Activated CD4-positive, alpha-beta memory T cell treated with anti-CD3 and anti-CD28 coated beads for 36 hours (primary cell): ENCODE measurements at places on chromosomes 2 and 18. TPM values are rescaled to one million over a fixed set of nuclear protein-coding genes. Genes with fewer than 3 reads are reported as not detected.
A peak's percentile ranks its signal among the peaks of the same experiment; 100 is the strongest.

GRCh38 chr2:203578759-203579643 lies 43.9 kb upstream of the RAPH1 start:
- peak; percentile 72 for DNase-seq

DNA sequence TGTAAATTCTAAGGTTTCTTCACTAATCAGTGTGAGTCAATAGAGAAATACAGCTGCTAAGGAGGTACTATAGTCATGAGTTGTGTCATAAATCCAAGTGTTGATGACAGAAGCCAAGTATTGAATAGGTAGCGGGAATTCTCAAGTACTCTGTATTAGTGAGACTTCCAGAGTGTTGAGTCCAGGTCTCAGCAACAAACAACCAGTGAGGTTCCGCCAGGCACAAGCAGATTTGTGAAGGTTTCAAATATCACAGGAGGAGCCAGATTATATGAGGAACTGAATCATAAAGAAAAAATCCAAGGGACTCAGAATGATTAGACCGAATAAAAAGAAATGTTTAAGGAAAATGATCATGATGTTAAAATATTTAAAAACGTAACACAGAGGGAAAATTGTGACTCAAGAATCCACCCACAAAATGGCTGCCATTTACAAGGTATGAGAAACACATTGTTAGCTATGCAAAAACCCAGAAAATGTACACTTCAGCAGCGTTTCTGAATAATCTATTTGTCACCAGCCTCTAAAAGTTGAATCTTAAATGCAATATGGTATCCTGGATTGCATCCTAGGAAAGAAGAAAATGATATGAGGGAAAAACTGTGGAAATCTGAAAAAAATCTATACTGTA lies 27.3 kb upstream of the EVA1A start:
- DNase-seq = no peak

GRCh38 chr2:11315074-11315705 lies 29.2 kb downstream of the ROCK2 start:
- DNase-seq = no peak

GRCh38 chr18:47168913-47169312 lies 7.3 kb downstream of the IER3IP1 start:
- no peak for DNase-seq

DNA sequence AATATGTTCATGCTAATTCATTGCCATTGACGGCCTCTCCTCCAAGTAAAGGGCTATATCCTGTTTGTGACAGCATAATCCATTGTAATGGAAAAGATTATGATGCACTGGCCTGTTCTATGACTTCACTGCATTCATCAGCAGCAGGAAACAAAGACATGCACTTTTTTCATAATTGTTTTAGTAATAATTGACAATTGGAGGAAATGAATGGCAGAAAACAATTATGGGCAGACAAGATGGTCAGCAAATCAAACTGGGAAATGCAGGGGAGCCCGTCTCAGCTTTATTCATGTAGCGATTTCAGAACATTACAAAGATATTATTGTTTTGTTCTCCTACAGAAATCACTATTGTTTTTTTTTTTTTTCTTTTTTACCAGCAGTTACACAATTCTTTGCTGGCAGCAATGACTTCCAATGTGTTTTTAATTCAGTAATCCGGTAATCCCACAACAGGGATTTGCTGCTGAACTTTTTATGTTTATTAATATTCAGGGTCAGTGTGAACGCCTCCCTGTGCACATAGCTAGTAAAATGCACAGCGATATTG lies 33.8 kb upstream of the RASGRP3 start:
- DNase-seq = no peak

DNA sequence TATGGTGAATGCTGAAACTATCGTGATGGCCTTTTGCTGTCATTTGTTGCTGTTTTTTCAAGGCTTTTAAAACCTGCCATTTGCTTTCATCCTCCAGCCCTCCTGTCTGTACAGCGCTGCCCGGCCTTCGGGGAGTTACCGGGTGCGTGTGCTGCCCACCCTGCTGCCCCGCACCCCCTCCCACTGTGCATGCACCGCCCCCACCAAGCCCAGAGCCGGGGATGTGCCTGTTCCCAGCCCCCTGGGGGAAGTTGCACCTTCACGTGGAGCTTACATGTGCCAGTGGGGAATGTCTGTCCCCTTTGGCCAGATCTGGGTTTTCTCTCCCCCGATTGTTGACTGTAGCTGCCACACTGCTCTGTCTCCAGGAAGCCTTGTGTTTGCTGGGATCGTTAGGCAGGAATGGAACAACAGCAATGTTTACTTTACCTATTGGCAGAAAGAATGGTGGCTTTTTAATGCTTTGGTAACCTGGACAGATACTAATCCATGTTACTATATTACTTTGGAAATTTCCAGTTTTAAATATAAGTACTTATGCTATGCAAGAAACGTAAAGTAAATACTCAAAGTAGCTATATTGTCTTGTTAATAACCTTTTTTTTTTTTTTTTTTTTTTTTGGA lies 64.8 kb upstream of the RBM44 start:
- no peak for DNase-seq

Gene LIMS4
- total RNA-seq = 3.1 TPM

Gene ABCG5
- not detected for total RNA-seq

Gene FN1
- total RNA-seq = 0.53 TPM
